ENCODE measurements at places on chromosomes 6 and 20.

GRCh38 chr6:151808371-151809241, 1.1 kb downstream of the ESR1 start:
- DNase-seq: no peak

GRCh38 chr6:5729080-5729434, 277.7 kb downstream of the NRN1 start:
- DNase-seq: peak; percentile 70

GRCh38 chr6:161162722-161163121, 111.1 kb downstream of the AGPAT4 start:
- DNase-seq: no peak

DNA sequence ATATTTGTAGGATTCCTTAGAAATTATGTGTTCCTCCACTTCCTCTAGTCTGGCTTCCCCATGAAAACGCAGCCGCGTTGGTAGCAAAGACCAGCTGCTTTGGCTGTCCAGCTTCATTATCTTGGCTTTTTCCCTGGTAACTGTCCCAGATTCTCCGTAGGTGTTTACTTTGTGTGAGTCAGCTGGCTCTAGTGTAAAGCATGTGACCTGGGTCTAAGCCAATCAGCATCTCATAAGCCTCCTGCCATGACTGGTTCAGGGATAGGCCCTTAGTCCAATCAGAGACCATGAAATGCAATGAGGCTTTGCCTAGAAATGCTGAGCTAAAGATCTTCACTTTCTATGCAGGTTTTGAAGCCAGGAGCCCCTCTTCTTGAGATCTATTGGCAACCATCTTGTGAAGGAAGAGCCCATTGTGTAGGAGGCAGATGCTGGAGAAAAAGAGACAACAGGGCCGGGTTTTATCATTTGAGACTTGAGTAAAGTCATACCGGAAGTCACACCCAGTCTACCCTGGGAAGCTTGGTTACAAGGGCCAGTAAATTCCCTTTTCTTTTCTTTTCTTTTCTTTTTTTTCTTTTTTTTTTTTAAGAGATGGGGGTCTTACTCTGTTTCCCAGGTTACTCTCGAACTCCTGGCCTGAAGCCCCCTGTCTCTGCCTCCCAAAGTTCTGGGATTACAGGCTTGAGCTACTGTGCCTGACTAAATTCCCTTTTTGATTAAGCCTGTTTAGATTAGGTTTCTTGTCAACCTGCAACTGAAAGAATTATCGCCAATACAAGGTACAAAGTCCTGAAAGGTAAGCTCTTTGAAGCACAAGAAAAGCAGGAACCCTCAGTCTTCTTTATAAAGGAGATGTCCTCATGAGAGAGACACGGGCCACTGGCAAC, 256.5 kb upstream of the RREB1 start:
- no peak for DNase-seq

DNA sequence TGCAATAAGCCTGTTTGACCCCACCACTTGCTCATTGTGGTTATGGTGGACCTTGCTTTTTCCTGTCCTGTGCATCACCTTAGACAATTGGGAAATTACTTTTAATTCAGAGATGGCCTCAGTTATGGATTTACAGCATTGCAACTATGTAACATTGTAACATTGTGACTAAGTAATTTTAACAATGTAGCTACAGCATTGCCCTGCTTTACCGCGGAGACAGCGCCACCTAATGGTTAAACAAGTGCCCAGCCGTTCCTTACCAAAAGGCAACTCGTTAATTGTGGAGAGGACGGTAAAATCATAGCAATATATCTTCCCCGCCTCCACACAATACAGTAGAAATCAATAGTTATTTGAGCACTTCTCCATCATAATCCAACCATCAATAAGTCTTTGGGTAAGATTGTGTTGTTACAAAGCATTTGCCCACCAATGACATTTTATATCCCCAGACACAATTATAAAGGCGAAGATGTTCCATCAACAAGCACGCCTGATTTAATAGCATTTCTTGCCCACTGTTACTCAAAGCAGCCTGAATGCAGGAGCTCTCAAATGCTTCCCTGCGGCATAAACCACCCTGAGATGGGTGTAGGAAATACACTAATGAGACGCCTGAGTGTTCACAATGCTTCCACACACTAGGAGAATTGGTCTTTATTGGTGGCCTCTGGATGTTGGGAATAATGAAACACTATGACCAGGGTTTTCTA, 93.7 kb downstream of the PROKR2 start:
- DNase-seq: peak; percentile 34

DNA sequence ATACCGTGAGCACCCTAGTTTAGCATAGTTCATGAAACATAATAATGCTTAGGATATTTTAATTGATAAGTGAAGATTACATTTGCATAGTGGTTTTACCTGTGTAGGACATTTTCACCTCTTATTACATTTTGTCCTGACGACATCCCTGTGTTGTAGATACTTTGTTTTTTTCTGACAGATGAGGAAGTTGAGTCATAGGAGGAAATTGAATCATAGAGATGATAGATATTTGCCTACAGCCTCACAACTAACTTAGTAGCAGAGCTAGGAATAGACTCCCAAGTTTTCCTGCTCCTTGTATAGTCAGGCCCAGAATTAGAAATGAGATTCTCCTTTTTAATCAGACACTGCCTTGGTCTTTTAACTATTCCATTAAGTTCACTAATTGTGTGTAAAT, 100.5 kb upstream of the SUPT3H start:
- DNase-seq: no peak

GRCh38 chr6:112651239-112651638, 304.1 kb downstream of the RFPL4B start:
- no peak for DNase-seq

GRCh38 chr20:48933017-48933766, 11.7 kb downstream of the ARFGEF2 start:
- DNase-seq: peak; percentile 92

DNA sequence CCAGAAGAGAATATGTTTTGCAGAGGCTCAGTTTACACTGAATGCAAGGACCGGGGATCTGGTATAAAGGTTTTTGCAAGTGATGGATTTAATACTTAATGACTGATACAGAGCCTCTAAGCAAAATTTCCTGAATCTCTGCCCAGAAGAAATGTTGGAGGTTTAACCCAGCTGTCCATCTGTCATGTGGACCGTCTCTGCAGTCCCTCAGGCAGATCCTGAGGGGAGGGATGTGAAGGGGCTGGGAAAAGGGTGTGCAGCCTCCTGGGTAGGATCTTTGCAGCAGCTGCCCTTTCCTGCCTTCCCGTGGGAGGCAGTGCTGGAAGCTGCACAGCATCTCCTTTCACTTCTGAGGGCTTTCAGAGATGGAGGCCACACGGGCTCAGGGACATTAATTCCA, 207.0 kb downstream of the SLC24A3 start:
- DNase-seq: no peak

Measured in NCI-H187 (cell line).